Amniotic stem cell (primary cell): ENCODE measurements at places on chromosomes 4 and X.

GRCh38 chr4:118973295-118973694 lies 84.6 kb downstream of the SYNPO2 start:
- no peak for DNase-seq

DNA sequence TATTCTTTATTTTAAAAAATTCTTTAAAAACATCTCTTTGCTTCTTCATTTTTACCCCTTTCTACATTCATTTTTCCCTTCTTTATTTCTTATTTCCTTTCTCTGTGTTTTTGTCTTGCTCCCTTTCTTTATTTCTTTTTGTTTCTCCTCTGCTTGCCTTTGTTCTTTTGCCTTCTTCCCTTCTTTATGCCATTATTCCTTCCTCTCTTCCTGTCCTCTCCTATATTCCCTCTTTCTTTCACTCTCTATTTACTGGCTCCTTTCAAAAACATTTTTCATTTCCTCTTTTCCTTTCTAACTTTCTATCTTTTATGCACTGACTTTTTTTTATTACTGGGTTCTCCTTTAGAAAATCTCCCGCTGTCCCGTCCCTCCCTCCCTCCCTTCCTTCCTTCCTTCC lies 102.2 kb downstream of the RBMX2 start:
- DNase-seq = no peak

GRCh38 chr4:156583265-156583664 lies 388.3 kb downstream of the PDGFC start:
- DNase-seq = no peak

DNA sequence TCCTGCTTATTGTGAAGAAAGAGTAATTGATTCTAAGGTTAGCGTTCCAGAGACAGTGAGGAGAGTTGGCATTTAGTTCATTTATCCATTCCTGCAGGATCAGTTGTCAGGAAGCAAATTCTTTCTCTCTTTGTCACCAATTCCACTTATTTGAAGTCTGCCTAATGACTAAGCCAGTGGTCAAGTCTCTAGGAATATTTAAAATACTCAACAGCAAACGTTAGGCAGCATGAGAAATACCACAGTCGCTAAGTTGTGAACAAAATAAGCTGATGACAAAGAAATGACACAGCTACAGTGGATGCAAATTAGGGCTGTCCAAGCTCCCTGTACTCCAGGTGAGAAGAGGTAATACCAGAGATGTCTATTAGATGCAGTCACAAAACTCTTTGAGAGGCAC lies 6.6 kb upstream of the MAGEB17 start:
- peak; percentile 16 for DNase-seq

DNA sequence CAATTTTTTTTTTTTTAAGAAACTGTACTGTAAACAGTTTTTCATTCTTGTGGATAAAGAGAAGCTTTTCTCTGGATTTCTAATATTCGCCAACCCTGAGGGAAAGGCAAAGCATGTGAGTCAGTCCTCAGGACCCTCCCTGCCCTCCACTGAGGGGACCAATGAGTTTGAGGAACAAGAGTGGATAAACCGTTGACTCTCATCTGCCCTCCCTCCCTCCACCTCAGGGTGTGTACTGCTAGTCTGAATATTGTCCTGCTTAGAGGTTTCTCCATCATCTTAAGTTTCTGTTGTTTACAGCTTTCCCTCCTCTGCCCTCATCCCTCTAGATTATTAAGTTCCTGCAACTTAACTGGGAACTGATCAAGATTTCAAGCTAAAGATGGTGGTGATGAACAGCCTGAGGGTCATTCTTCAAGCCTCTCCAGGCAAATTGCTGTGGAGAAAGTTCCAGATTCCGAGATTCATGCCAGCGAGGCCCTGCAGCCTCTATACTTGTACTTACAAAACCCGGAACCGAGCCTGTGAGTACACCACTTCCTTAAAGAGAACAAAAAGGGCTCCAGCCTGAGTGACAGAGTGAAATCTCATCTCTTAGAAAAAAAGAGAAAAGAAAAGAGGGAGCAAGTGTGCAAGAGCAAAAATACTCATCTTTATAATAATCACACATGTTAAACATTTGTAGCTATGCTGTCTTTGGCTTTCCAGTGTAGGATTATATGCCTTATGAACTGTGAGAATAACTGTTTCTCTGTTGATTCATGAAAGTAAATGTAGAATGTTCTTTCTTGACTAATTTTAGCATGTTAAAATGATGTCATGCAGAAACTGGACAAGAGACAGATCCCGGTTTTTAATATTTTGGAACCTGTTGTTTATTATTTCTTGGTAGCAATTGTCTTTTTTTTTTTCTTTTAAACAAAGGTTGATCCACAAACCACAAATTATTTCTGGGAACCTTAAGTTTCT lies 11.9 kb downstream of the CA5B start:
- no peak for DNase-seq

- DNase-seq = no peak
These were observed 7.3 kb downstream of the INPP4B start for GRCh38 chr4:142838778-142839177.

GRCh38 chr4:153931804-153932203 lies 142.9 kb upstream of the SFRP2 start:
- DNase-seq = no peak

DNA sequence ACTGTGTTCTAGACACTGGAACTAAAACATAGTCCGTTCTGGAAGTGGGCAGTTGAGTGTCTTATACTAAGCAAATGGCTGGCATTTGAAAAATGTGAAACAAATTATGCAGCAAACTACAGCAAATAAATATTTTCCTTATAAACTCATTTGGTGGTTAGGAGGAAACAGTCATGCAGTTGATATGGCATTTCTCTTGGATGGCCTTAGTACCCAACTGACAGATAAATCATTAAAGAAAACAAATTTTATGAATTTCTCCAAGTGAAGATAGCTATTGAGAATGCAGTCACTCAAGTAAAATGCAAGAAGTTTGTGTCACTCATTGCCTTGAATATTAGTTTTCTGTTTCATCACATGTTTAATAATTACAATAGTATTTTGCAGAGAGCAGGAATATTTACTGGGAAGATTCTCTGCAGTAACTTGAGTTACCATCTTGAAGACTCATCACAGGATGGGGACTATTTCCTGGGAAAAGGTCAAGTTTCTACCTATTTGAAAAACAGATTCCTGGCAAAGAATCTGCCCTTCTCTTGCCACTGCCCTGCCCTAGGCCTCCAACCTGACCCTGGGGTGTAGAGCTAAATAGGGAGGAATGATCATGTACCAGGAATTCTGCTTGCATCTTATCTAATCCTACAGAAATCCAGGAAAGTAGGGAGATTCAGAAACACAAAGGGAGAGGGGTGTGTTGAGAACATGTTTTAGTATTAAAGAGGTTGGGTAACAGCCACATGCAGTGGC lies 105.9 kb downstream of the SH3RF1 start:
- peak; percentile 31 for DNase-seq

DNA sequence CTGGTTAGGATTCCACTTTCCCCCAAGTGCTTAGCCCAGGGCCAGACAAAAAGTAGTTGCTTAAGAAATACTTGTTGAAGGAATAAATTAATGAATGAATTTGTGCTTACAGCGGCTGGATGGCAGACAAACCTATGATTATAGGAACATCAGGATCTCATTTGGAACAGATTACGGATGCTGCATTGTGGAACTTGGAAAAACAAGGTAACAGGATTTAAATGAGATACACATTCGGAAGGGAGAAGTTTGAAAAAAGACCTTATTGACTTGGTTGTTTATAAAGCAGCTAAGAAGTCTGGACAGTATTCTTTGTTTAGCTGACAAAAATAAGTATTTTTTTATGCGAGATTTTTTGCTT lies 572 bp downstream of the EXOSC9 start:
- no peak for DNase-seq

DNA sequence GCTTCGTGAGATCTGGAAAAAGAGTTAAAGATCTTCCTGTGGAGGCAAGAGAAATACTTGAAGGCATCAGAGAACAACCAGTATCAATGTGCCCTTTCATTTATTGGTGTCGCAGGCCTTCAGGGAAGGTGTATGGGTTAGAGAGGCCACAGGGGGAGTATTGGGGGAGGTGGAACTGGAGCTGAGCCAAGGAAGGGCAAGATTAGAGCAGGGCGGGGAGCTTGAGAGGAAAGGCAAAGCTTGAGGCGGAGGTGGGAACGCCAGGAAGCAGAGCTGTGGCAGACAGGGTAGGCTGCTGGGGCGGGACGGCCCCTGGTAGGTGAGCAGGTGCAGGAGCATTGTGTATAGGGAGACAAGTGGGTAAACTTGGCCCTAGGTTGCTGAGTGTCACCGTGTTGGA lies 329.9 kb downstream of the ARHGAP10 start:
- no peak for DNase-seq

GRCh38 chr4:57974821-57975220 lies 864.6 kb upstream of the IGFBP7 start:
- no peak for DNase-seq

DNA sequence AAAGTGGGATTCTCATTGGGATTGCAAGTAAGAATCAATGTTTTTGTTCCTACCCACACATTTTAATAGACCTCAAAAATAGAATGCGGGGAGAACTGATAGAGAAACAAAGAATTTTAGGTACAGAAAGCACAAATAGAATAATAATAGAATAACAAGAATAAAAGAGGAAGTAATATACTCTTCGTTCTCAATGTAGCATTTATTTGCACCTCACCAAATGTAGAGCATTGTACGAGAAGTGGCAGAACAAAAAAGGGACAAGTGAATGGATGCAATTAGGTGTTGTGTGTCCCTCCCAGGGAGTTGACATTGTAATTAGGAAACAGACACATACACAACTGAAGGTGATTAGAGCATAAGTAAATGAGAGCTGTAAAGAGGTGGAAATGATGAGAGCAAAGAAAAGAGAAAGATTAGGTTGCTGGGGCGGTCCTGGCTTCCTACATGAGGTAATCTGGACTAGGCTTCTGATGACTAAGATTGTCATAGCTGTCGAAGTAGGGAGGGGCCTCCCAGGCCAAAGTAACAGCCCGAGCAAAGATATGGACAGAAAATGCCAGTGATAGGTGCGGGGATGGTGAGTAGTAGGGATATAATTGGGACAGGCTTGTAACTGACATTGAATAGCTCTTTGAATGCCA lies 10.4 kb downstream of the RAB9A start:
- DNase-seq = no peak

DNA sequence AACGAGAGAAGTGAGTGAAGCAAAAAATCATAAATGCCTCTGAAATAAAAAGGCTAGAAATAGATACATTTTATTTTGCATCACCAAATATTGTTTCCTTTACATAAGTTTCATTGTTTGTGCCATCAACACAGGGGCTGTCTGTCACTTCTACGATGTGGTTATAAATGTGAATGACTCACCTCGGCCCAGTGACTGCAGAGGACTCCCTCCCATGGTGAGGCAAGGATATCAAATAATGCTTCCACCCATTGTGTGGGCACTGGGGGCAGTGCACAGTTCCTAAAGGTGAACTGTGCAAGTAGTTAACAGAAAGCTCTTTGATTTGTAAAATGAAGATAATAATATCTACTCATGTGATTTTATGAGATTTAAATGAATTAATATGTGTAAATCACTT lies 230.3 kb upstream of the NEIL3 start:
- no peak for DNase-seq

- DNase-seq = no peak
These were observed 80.8 kb downstream of the APBB2 start for GRCh38 chr4:41133454-41134018.

GRCh38 chr4:103052779-103053178 lies 23.8 kb downstream of the SLC9B2 start:
- DNase-seq = no peak

GRCh38 chrX:138742217-138742616 lies 30.7 kb upstream of the FGF13 start:
- no peak for DNase-seq

DNA sequence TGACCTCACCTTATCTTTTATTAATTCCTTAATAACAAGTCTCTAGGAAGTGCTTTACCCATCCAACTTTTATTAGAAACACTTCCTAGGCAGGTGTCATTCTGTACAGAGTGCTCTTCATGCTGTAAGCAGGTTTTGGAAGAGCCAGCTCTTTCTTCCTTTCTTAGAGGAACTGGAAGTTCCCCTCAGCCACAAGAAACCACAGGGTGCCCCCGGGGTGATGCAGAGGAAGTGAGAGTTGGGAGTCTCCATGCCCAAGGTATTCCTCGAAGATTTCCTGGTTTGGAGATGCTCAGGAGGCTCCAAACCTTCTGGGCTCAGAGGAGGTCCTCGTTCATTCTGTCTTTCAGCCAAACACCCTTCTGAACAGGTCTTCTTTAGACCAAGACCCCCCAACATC lies 83.8 kb downstream of the EGF start:
- DNase-seq = no peak

DNA sequence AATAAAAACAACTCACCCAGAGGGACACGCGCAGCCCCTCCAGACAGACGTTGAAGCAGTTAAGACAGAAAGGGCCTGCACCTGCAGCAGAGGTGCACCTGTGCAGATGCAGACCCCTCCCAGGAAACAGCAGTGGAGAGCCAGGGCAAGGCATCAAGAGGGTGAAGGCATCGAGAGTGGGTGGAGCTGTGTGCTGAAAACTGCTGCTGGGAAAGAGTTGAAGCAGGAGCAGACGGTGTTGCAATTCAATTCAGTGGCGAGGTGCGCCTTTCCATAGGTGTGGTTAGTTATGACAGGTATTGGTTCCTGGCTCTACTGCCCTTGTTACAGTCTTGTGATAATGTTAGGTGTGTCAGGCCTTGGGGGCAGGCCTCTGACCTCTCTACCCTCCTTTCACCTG lies 16.7 kb downstream of the LETM1 start:
- DNase-seq = no peak

GRCh38 chrX:8455557-8455956 lies 9.1 kb upstream of the VCX3B start:
- no peak for DNase-seq

DNA sequence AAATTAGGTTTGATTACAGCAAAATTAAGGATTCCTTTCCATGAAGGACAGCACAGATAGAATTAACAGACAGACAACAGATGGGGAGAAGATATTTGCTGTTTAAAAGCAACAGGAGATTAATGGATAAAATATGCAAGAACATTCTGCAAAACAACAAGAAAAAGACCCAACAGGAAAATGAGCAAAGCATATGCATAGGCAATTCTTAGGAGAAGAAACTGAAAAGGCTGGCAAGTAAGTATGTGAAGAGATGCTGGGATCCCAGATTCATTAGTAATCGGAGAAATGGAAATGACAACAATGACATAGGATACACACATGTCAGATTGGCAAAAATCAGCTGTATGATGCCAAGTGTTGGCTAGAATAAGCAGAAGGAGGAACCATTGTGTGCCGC lies 27.5 kb upstream of the HMGB3 start:
- DNase-seq = no peak

DNA sequence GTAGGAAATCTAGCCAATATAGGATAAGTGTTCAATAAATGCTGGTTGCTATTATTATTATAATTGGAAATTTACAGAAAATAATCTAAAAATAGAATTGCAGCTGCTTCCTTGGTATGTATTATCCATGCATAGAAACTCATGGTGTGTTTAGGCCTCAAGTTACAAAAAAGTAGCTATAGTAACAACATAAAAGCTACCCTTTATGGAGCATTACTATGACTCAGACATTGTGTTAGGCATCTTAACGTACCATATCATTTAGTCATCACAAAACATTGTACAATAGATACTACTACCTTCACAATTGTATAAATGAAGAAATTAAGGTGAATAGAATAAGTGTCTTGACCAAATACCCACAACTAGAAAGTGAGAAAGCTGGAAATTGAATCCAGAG lies 126.9 kb upstream of the NRK start:
- DNase-seq = no peak

GRCh38 chrX:100376576-100376975 lies 33.5 kb downstream of the PCDH19 start:
- no peak for DNase-seq
